Activated T-helper 1 cell treated with anti-CD3 and anti-CD28 coated beads, Interleukin-2, amount 50 U/mL, for 16 hours (primary cell): ENCODE measurements at places on chromosomes 3 and 15.

GRCh38 chr3:41026394-41027177 lies 172.7 kb upstream of the CTNNB1 start:
- DNase-seq, result no peak

DNA sequence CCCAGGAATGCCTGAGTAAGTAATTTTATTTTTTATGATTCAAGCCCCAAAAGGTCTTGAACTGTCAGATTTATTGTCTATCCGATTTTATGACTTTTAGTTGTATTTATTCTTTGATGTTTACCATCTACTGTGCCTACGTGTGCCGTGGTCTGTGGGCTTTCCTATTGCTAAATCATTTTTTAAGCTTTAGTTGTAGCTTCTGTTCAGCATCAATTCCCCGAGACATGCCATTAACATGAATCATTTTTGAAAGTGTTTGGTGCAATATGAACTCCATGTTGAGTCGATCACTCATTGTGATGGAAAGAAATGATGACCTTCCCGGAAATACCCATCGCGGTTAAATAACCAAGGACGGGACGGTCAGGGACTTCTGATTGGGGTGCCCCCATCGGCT lies 268.7 kb upstream of the THRB start:
- no peak for DNase-seq

DNA sequence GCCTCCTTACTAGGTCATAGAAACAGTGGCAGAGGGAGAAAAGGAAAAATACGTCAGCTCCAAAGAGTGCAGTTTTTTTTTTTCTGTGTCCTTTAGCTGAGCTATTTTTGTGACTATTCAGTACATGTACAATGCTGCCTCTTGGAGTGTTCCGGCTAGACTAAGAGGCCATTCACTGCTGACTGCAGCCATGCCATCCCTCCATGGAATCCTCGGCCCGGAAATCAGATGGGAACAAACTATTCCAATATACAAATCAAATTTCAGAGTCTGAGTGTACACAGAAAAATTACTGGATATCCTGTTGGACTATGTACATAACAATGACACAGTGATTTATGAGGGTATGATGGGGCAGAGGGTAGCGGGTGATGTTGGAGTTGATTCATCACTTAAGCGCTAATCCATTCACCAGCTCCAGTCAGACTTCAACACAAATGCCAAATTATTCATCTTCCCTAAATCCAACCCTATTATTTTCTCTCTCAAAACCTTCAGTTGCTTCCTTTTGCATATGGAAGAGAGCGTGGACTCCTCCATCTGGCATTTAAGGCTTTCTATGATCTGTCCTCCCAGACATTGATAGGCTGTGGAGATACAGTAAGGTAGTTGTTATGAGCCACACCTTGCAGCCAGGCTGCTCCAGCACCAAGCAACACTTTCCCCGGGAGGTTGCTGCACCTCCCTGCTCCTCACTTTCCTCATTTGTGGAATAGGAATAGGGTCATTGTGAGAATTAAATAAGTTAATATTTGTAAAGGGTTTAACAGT lies 109.1 kb downstream of the LPP start:
- no peak for DNase-seq

- no peak for DNase-seq
These were observed 25.3 kb downstream of the MEF2A start for GRCh38 chr15:99590913-99591646.

DNA sequence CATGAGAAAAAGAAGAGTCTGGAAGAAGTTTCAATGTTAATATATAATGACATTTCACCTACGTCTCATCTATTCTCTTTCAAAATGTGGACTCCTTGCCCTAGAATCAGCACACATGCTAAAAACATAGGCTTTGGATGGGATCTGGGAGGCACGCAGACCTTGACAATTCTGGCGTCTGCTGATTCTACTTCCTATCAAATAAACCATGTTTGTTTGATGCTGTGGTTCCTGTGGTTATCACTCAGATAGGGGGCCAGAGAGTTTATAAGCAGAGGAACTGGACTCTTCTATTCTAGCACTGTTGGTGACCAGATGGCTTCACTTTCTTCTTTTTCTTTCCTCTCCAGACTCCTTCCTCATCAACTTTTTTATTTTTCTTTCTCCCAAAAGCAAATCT lies 336.8 kb downstream of the DIPK2A start:
- no peak for DNase-seq

- no peak for DNase-seq
These were observed 2.6 kb upstream of the WDR6 start for GRCh38 chr3:49004352-49005302.

DNA sequence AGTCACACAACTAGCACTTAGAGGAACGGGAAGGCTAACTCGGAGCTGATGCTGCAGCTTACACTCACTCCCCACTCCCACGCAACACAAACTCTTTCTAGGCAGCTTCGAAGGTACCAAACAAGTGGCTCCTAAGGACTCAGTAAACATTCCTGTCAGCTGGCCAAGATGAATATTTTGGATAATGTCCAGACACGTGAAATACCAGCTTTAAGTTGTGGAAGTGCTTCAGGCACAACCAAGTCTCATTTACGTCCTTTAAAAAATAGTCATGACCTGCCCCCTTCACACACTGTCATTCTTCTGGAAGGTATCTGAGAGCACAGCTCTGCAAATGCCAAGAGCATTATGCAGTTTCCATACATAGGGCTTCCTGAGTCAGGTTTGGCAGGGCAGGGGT lies 1005.9 kb upstream of the CFAP20DC start:
- no peak for DNase-seq
